ENCODE measurements at places on chromosomes 5 and 9.

- DNase-seq, result no peak
Observed at GRCh38 chr9:1916655-1917054, 98.5 kb upstream of the SMARCA2 start.

GRCh38 chr5:889075-889710, 3.4 kb downstream of the BRD9 start:
- DNase-seq, result no peak

DNA sequence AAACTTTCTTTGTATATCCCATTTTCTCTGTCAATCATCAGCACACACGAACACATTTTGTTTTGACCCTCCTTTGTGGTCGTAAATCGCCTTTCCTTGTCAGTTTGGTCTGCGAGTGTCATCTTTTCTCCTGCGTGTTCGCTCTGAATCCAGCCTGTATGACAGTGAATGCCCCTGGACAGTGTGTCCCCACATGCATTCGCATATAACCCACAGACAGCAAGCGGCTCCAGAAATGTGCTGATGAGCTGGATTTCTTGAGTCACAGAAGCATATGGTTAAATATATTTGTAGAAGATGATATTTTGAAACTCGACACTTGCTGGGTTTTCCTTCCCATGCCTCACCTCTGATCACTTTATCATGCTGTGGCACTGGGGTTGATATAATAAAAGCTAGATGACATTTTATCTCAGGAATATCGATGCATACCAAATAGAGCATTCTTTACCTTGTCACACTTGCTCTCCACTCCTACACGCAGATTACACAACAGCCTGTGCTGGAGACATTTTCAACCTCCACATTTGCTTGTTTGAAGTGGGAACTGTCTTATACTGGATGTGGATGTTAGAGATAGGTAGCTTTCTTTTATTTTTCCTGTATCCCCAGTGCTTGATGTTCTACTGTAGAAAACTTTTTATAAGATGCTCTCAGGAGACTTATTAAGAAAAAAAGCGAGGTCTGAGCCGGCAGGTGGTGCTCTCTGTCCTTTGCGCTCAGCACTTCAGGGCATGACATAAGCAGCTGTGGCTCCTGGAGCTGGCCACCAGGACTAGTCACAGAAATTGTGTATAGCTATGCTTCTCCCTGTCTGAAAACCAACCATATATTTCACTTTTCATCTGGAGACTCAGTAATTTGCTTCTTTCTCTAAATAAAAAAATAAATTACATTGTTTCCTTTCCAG, 215.1 kb downstream of the SH3GL2 start:
- DNase-seq, result no peak

DNA sequence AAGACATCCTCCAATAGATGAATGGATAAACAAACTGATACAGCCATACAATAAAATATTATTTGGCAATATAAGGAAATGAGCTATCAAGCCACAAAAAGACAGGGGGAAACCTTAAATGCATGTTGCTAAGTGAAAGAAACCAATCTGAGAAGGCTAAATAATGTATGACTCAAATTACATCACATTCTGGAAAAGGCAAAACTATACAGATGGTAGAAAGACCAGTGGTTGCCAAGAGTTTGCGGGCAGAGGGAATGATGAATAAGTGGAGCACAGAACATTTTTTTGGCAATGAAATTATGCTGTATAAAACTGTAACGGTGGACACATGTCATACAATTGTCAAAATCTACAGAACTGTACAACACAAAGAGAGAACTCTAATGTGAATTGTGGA, 63.3 kb downstream of the CSF2 start:
- DNase-seq, result no peak

DNA sequence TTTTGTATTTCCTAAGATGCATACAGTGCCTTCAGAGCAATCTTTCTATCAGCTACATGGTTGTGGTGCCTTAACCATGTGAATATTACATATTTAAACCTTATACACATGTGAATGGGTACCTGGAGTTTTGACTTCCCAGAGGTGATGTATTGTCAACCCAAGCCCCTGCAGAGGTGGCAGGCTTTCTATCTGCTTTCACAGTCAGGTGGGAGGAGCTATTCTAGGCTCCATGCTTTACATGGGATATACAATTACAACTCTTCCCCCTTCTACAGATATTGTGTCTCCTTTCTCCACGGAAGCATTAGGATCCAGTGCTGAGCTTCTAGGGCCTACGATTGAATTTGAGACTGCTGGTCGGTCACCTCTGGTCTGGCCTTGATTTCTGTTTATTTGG, 89.8 kb upstream of the TUT7 start:
- no peak for DNase-seq

- no peak for DNase-seq
Observed at GRCh38 chr9:35938474-35939356, 19.2 kb downstream of the OR2S2 start.

DNA sequence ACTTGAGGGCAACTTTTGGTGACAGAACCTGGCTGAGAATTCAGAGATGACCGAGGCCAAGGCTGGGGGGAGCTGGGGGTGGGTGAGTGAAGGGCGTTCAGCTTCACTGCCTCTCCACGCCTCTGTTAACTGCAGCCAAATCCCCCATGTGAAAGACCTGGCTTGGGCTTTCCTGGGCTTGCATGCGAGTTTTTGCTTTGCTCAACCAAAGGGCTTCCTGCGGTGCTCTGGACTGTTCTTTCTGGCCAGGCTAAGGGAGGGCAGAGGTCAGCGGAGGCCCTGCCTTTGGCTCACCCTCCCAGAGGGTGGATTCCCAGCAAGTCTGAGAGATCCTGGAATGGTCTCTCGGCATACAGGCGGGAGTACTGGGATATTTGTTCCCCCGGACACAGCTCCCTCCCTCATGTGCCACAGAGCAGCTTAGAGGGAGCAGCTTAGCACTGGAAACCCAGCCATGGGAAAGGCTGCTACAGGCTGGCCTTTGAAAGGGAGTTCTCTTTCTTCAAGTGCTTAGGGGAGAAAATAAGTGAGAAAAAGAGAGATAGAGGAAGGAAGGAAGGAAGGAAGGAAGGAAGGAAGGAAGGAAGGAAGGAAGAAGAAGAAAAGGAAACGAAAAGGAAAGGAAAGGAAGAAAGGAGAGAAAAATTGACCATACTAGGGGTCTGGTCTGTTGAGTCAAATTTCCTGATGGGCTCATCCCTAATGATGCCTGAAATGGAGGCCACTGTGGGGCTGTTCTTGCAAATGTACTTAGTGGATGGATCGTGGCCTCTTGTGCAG, 158.8 kb downstream of the FGF18 start:
- no peak for DNase-seq

DNA sequence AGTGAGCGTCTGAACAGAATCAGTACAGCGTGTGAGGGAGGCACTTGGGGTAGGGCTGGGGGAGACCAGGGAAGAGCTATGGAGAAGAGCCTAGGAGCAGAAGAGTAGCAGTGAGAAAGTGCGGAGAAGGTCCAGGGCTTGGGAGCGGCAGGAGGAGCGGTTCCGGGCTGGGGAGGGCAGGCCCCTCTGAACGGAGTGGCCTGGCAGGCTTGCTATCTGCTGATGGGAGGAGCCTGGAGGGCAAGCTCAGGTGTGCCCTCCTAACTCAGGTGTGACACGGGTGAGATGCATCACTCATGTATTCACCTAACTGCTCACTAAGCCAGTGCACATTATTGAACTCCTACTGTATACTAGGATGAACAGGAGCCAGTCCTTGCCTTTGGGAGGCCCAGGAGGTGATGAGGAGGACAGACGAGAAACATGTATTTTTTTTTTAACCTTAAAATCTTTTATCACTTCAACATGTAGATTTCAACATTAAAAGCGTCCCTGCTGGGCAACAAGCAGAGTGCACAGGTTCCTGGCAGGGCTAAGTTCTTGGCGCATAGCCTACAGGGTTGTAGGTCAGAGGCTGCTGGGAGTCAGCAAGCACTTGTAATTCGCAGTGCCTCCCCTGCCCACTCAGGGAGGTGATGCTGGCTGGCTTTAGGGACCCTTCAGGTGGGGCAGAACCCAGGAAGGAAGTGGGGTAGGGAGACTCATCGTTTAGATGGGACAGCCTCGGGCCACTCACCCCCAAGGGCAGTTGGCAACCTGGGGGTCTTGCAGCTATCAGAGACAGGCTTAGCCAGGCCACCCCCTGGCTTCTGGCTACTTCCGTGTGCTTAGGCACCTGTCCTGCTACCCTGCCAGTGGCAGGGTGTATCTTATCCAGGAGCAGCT, 55.5 kb downstream of the TMOD1 start:
- no peak for DNase-seq

DNA sequence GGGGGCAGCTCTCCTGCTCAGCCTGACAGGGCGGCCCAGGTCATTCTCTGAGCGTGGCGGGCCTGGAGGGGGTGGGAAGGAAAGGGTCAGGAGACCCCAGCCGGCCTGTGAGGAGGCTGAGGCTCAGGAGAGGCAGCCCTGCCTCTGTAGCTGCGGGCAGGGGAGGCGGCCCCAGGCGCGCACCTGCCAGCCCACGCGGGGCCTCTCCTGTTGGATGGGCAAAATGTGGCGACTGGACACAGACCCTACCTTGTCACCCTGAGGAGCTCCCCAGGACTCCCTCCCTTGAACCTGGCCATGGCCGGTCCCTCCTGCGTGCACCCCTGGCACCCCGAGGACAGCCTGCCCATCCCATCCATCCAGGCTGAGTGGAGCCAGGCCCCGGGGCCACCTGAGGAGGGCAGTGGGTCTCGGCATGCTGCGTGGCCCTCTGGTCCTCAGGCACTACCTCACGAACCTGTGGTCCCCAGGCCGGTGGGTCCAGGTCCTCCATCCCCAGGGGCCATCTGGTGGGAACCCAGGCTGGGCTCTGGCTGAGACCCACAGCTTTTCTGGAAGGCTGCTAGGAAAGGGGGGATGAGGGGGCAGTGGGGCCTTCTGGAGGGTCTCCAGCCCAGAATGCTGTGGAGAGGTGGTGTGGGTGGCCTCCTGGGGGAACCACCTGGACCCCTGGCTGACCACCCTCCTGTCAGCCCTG, 15.1 kb upstream of the NRARP start:
- DNase-seq, result no peak

DNA sequence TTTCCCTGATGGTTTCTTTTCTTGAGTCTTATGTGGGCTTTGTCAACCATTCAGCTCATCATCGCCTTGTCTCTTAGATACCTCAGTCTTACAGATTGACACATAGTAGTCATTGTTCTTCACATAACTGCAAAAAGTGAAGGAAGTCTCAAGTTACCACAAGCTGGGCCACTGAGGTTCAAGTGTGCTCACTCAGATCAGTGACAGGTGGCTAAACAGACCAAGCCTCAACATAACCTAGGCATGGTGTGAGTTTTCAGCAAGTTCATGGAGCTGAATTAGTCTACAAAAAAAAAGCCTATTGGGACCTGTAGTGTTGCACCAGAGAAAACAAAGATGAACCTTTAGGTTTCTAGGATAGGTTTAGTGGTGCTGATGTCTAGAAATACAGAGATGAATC, 58.2 kb downstream of the RFK start:
- DNase-seq, result no peak

- no peak for DNase-seq
Observed at GRCh38 chr9:1606253-1606652, 408.9 kb upstream of the SMARCA2 start.

- DNase-seq, result no peak
Observed at GRCh38 chr5:113269023-113269997, 165.5 kb downstream of the TSSK1B start.

GRCh38 chr5:179668391-179668790, 12.4 kb downstream of the CBY3 start:
- DNase-seq, result peak; percentile 41

DNA sequence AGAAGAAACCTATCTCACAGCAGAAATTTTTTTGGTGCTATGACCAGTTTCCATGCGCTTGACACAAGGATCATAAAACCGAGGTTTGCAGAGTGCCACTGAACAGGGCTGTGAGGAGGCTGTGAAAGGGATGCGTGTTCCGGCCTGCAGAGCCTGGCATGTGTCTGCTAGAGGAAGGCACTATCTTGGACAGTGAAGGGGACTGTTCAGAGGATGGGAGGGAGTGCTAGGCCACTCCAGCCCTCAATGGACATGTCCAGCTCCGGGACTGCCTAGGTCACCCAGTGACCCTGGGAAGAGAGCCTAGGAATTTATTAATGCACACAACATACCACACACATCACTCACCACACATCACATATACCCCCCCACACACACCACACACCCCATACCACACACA, 275.9 kb downstream of the GADD45G start:
- no peak for DNase-seq

GRCh38 chr5:56006094-56006493, 11.3 kb upstream of the IL6ST start:
- DNase-seq, result no peak

DNA sequence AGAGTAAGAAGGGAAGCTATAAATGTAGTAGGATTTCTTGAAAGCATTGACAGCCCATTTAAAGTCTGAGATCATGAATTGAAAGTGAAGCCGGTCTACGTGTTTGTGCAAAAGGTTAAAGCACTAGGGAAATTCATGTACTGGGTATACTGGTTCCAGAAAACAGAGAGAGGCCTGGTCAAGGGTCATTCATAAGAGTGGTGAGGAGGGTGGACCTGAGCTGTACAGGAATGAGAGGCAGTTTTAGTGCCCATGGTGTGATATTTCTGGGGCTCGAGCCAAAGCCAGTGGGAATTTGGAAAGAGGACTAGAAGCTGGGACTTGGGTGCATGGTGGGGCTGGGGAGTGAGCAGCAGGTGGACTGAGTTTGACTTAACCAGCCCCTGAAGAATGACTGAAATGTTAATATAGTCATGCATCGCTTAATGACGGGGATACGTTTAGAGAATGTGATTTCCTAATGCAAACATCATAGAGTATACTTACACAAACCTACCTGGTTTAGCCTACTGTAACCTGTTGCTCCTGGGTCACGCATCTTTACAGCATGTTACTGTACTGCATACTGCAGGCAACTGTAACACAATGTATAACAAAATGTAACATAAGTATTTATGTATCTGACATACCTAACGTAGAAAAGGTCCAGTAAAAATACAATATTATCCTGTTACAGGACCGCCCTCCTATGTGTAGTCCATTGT, 173.0 kb downstream of the MAST4 start:
- DNase-seq, result no peak

- no peak for DNase-seq
Observed at GRCh38 chr5:31194892-31195555, 1.5 kb downstream of the CDH6 start.

DNA sequence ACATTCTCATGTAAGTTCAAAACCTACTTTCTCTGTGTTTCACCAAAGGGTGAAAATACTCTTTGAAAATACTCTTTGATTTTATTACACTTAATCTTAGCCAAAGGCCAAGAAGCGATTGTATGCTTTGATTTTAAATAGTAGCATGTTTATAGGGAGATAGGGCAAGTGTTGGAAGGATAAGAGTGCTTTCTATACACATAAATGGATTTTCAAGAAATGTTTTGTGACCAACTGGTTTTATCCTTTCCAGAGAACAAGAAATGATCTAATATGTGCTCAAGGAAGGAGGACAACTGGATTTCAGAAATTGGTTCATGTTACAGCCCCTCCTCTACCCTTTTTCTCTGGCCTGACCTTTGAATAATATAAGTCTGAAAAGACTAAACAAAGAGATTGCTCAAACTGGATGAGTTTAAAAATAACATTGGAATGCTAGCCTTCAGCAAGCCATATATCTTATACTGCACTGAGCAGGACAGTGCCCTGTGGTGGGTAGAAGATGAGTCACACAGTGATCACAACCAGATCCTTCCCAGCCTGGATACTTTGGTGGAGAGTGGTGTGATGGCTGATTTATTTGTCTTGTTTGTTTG, 13.1 kb downstream of the PALM2AKAP2 start:
- peak; percentile 96 for DNase-seq
